ENCODE measurements at places on chromosomes 11 and 22. TPM values are rescaled to one million over a fixed set of nuclear protein-coding genes. Genes with fewer than 3 reads are reported as not detected.

Gene MS4A6A
- total RNA-seq: not detected

DNA sequence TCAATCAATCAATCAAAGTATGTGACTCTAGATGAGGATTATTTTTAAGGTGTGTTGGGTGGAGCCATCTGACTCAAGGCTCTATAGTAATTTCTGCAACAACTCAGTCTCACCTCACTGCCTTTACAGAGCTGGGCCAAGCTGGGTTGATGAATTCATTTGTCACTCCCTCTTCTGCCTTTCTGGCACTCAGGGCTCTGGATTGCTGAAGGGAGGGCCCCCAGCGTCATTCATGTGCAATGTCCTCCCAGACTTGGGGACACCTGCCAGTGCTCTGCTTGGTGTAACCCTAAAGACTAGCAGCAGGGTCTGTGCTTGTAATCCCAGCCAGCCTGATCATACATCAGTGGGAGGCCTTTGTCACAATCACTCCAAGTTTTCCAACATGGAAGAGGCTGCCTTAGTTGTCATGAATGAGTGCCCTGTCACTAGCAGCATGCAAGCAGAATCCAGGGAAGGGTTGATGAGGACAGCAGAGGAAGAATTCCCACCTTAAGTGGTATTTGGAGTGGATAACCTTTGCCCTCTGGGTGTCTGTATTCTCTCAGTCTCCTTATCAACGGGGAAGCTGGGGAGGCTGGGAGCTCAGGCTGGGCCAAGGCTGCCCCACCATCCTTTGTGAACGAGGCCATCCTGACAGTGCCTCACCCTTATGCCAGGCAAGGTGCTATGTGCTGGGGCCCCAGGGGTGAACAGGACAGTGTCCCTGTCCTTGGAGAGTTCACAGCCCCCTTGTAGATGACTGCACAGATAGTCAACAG, 2.0 kb upstream of the TP53I11 start:
- no peak for DNase-seq

DNA sequence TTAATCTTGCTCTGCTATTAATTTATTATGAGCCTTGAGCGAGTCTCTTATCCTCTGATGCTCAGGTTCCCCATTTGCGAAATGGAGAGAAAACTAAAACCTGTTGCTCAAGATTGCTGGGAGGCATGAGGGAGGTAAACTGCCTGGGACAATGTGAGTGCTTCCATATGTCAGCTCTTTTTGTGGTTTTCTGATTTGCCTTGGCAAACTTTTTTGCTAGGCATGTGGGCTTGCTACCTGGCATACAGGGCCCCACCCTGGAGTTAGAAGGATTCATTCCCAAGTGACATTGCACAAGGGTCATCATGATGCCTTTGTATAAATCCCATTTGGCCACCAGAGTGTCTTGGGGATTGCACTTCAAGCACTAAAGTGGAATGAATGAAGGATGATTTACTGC, 22.4 kb downstream of the TSPAN18 start:
- no peak for DNase-seq

DNA sequence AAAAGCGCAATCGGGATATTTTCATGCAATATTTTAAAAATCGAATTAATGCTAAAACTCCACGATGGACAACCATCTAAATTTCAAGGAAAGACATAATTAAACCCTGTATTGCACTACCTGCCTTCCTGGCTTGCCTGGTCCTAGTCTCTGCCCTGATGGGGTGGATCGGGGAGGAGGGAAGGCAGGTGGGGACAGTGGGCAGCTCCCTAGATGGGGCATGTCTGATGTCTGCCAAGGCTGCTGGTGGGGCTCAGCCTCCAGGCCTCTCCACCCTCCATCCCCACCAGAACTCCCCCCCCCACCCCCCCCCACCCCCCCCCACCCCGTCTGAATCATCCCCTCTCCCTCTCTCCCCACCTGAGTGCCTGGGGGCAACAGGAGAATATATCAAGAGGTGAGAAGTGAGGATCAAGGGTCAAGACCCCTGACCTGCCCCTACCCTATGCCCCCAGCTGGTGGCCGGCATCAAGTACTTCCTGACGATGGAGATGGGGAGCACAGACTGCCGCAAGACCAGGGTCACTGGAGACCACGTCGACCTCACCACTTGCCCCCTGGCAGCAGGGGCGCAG, 650 bp downstream of the CST6 start:
- no peak for DNase-seq

Gene GPR137
- 55.9 TPM for total RNA-seq

- no peak for DNase-seq
Measured at GRCh38 chr11:1152316-1153104, 5.2 kb upstream of the MUC5AC start.

- DNase-seq: no peak
Measured at GRCh38 chr11:57364851-57365660, 15.9 kb downstream of the PRG3 start.

Gene BIRC3
- 0.33 TPM for total RNA-seq

Gene SAMM50
- total RNA-seq: 54.0 TPM

- DNase-seq: no peak
Measured at GRCh38 chr11:108025387-108026080, 16.8 kb downstream of the CUL5 start.

GRCh38 chr11:36929401-36929800, 331.4 kb upstream of the RAG2 start:
- no peak for DNase-seq
